ENCODE measurements at places on chromosomes 4 and X. TPM values are rescaled to one million over a fixed set of nuclear protein-coding genes. Genes with fewer than 3 reads are reported as not detected.

- no peak for DNase-seq
Observed at GRCh38 chr4:69731241-69731640, 29.2 kb downstream of the SULT1B1 start.

DNA sequence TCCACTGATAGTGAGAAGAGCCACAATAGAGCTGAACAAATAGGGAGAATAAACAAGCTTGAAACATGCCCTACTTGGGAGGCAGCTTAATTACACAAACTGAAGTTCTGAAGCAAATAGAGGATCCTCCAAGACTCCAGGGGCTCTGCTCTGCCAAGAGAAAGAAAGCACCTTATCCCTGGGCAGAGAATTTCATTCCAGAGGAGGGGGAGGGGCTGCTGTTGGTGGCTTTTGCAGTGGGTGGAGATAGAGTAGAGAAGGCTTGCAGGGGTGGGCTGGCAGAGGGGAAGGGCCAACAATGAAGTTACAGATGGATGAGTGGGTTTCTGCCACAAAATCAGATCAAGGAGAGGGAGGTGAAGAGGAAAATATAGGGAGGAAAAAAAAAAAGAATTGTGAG lies 1.0 kb upstream of the LPAR4 start:
- DNase-seq = no peak

DNA sequence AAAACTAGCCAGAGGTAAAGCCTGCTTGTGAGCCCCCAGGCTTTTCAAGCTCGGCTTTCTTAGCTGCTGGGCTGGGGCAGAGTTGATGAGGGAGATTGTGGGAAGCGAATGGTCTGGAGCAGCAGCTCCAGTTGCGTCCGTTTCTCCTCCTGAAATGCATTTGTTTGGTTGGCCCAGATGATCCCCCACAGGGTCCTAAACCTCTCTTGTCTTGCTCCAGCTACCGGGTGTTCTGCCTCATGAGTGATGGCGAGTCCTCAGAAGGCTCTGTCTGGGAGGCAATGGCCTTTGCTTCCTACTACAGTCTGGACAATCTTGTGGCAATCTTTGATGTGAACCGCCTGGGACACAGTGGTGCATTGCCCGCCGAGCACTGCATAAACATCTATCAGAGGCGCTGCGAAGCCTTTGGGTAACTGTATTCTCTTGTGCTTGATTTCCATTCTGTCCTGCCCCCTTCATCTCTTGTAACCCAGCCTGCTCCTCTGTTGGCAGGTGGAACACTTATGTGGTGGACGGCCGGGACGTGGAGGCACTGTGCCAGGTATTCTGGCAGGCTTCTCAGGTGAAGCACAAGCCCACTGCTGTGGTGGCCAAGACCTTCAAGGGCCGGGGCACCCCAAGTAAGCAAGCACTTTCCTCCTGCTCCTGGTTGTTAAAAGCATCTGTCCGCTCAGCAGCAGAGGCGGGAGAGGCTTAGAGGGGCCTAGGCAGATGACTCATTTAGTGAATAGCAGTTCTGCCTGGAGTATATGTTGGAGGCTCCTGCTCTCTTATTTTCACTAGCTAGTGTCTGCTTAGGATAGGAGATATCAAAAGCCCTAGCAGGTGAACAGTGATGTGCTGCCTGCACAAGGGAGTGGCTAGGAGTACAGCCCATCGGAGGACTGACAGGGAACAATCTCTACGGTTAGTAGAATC lies 15.3 kb downstream of the TKTL1 start:
- DNase-seq = no peak

GRCh38 chrX:108945883-108946523 lies 209.6 kb upstream of the IRS4 start:
- DNase-seq = no peak

GRCh38 chrX:17067534-17067933 lies 121.1 kb downstream of the REPS2 start:
- DNase-seq = no peak

- DNase-seq = no peak
Observed at GRCh38 chr4:127214931-127215330, 417.8 kb upstream of the INTU start.

Gene PAGE4
- total RNA-seq = not detected

Measured in left colon (tissue), 2 donors.